Activated CD4-positive, alpha-beta T cell treated with anti-CD3 and anti-CD28 coated beads, Interleukin-2, amount 10 ng/mL, durations not matched to agents 7 days and 5 days (primary cell): ENCODE measurements at places on chromosomes 2 and 18. TPM values are rescaled to one million over a fixed set of nuclear protein-coding genes. Genes with fewer than 3 reads are reported as not detected.

Gene PIKFYVE
- 32.7 TPM for total RNA-seq

Gene RNF25
- total RNA-seq: 29.8 TPM

Gene L3MBTL4
- 0.27 TPM for total RNA-seq

Gene PROC
- not detected for total RNA-seq

Gene CYTIP
- total RNA-seq: 279 TPM

Gene FOXI3
- not detected for total RNA-seq

Gene ST8SIA5
- not detected for total RNA-seq

Gene CFC1
- not detected for total RNA-seq

Gene CNOT11
- total RNA-seq: 65.1 TPM

Gene HOXD13
- total RNA-seq: not detected

Gene CPO
- not detected for total RNA-seq

- H3K4me1 ChIP-seq: no peaks in the 10 kb centered on the region
- H3K4me3 ChIP-seq: no peak overlapping the region
- no peaks in the 10 kb centered on the region for H3K36me3 ChIP-seq
- no peaks in the 10 kb centered on the region for H3K27me3 ChIP-seq
- DNase-seq: no peak
Measured at GRCh38 chr2:77034445-77034844, 487.7 kb downstream of the LRRTM4 start.

DNA sequence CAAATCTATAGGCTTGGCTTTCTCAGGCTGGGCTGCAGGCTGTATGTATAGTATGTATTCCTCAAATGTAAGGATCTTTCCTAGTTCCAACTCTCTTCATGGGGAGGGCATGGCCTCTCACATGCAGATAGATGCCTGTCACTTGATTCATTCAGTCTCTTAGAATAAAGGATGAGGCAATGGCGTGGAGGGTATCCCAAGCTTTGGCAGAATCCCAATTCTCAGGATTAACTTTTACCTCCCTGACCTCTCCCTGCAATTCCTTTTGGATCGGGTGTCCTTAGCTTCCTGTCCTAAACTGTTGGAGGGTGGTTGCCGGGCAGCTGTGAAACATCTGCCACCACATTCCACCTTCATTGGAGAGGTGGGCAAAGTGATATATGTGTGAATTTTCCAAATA is 80.3 kb downstream of the INSIG2 start:
- no peaks in the 10 kb centered on the region for H3K4me1 ChIP-seq
- no peaks in the 10 kb centered on the region for H3K36me3 ChIP-seq

GRCh38 chr18:8686611-8687010 is 18.7 kb upstream of the MTCL1 start:
- no peak for DNase-seq
- H3K27me3 ChIP-seq: peaks cover 1% of the 10 kb centered on the region
- H3K4me1 ChIP-seq: no peaks in the 10 kb centered on the region
- no peaks in the 10 kb centered on the region for H3K36me3 ChIP-seq
- no peak overlapping the region for H3K4me3 ChIP-seq
- no peak overlapping the region for H3K27ac ChIP-seq

DNA sequence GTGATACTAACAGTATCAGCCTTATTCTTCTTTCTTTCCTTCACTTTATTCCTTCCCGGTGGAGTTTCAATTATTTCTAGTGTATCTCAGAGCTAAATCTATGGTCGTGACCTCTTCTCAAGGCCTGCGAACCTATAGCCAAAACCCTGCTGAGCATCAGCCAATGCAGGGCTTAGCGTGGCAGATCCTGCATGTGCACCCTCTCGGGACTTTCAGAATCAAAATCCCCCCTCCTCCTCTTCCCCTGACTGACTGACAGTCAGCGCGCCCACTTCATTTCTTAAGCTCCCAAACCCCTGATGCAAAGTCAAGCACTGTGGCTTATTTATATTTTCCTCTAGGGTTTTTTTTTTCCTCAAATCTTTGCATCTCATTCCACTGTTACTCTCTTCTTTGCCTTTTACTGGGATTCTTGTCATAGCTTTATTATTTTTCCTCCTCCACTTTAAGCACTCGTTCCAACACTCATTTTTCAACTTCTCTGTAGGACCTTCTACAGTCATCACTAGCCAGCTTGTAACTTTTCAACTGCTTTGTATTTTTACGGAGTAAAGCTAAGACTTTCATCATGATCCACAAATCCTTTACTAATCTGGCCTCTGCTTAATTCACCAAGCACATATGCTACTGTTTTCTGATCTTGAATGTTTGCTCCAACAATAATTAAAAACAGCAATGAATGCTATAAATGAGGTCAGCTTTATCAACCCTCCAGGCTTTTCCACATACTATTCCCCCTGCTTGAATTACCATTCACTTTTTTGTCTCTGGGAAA is 896.5 kb upstream of the PIK3C3 start:
- no peak overlapping the region for H3K27ac ChIP-seq
- no peaks in the 10 kb centered on the region for H3K27me3 ChIP-seq
- DNase-seq: no peak
- H3K4me1 ChIP-seq: no peaks in the 10 kb centered on the region
- H3K36me3 ChIP-seq: no peaks in the 10 kb centered on the region
- H3K4me3 ChIP-seq: no peak overlapping the region

DNA sequence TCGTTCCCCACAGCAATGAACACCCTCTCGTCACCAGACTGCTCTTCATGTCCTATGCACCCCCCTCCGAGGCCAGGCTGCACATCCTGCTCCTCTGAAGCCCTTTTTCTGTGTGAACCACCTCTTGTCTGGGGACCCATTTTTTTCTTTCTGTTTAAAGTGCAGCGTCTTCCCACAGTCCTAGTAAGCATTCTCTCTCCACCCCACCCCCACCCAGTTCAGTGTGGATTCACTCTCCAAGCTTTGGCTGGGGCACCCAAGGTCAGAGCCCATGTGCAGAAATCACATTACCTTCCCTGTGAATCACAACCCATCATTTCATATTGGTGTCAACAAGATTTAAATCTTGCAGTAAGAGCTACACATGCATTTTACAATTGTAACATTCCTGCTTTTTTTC is 26.4 kb upstream of the PKDCC start:
- DNase-seq: no peak
- H3K4me3 ChIP-seq: no peak overlapping the region
- H3K4me1 ChIP-seq: no peaks in the 10 kb centered on the region
- H3K36me3 ChIP-seq: no peaks in the 10 kb centered on the region
- no peak overlapping the region for H3K27ac ChIP-seq

DNA sequence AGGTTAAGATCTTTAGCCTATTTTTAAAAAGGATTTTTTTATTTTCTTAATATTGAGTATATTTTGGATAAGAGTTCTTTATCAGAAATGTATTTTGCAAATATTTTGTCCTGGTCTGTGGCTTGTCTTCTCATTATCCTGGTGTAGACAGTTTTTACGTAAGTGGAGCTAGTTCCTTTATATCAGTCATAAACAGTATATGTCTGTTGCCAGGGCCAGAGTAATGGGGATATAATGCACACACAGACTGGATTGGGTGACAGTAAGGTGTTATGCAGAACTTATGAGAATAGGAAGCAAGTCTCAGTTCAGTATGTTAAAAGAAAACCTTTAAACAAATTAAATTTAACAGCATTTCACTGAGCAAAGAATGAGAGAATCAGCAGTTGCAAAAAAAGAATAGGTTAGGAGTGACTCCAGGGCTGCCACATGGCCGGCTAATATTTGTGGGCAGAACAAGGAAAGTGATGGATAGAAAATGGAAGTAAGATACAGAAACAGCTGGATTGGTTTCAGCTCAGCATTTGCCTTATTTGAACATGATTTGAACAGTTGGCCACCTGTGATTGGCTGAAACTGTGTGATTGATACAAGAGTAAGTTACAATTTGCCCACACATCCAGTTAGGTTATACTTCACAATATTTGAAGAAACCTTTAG is 61.1 kb upstream of the ZNG1B start:
- peaks cover 7% of the 10 kb centered on the region for H3K4me1 ChIP-seq
- peaks cover 14% of the 10 kb centered on the region for H3K27me3 ChIP-seq
- DNase-seq: no peak

DNA sequence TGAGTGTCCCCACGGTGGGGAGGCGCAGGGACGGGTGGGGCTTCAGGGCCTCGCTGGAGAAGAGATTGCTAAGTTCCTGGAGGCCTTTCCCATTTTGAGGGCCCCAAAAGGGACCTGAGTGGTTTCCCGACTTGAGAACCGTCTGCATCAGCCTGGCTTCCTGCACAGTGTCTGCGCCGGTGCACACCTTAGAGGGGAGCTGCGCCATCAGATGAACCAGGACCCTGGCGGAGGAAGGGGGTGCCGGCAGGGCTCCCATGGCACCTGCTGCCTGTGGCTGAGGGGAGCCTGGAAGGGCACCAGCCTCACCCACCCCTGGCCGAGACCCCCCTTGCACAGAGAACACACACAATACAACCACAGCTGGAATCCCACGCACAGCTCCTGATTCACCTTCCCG is 465.1 kb upstream of the MYT1L start:
- no peak overlapping the region for H3K4me3 ChIP-seq
- DNase-seq: no peak
- no peaks in the 10 kb centered on the region for H3K36me3 ChIP-seq

DNA sequence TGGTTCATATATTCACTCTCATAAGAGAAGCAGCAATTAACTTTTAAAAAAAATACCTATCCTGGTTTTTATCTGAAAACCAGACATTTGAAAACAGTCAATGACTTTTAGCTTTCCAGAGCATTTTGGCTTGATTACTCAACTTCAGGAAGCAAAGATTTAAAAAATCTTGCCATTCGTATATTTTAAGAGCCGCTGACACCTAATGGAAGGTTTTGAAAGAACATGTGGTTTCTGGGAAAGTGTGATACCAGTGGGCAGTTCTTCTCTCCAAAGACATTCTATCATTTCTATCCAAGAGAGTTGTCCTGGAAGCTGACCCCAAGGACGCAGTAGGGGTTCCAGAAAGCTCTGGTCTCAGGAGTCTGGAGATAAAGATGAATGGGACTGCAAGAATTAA is 234.7 kb downstream of the TTC32 start:
- H3K36me3 ChIP-seq: no peaks in the 10 kb centered on the region
- no peaks in the 10 kb centered on the region for H3K4me1 ChIP-seq
- H3K4me3 ChIP-seq: no peak overlapping the region
- no peak for DNase-seq
- peaks cover 22% of the 10 kb centered on the region for H3K27me3 ChIP-seq

DNA sequence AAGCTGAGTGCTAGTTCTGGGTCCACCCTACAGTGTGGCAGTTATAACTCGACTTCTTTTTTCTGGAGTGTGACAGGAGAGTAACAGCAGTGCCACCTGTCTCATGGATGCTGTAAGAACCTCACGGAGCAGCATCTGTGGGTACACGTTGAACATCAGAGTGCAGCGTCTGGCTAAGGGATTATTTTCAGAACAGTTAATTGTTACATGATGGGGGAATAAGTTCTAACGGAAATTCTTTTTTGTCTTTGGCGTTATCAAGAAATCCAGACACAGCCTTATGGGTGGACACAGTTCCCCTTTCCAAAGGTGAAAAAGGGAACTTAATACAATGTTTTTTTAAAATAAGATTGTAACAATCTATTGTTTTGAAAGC is 28.3 kb upstream of the TOGARAM2 start:
- H3K4me3 ChIP-seq: no peak overlapping the region
- peaks cover 4% of the 10 kb centered on the region for H3K4me1 ChIP-seq
- H3K36me3 ChIP-seq: peaks cover 17% of the 10 kb centered on the region
- no peak for DNase-seq
- H3K27me3 ChIP-seq: no peaks in the 10 kb centered on the region

GRCh38 chr18:43714343-43715010 is 437.2 kb upstream of the SYT4 start:
- H3K4me1 ChIP-seq: no peaks in the 10 kb centered on the region
- no peaks in the 10 kb centered on the region for H3K27me3 ChIP-seq
- H3K4me3 ChIP-seq: no peak overlapping the region
- H3K36me3 ChIP-seq: no peaks in the 10 kb centered on the region
- no peak overlapping the region for H3K27ac ChIP-seq

GRCh38 chr18:73952296-73952946 is 195.2 kb downstream of the FBXO15 start:
- no peaks in the 10 kb centered on the region for H3K36me3 ChIP-seq
- H3K4me1 ChIP-seq: peaks cover 8% of the 10 kb centered on the region
- no peak overlapping the region for H3K27ac ChIP-seq
- no peak for DNase-seq
- H3K4me3 ChIP-seq: no peak overlapping the region

DNA sequence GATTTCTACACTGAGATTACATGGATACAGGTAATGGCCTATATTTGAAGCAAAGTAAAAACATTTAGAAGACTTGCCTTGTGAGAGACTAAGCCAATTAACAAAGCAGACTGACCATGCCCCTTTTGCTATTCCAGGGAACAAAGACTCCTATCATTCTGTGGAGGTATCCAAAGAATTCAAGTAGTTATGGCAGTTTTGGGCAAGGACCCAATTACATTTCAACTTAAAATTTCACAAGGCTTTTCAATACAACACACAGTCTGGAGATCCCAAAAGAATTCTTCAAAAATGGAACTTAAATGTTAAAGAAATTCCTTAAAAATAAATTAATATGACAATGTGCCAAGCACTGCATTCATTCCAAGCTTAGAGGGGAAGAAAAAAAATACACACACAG is 109.2 kb upstream of the CHRNA1 start:
- DNase-seq: no peak
- no peaks in the 10 kb centered on the region for H3K27me3 ChIP-seq
- H3K27ac ChIP-seq: no peak overlapping the region
- no peaks in the 10 kb centered on the region for H3K36me3 ChIP-seq
- no peaks in the 10 kb centered on the region for H3K4me1 ChIP-seq

- no peak overlapping the region for H3K27ac ChIP-seq
- no peak for DNase-seq
- peaks cover 2% of the 10 kb centered on the region for H3K36me3 ChIP-seq
Measured at GRCh38 chr2:191244350-191244749, 854 bp upstream of the MYO1B start.

- no peak for DNase-seq
- H3K27me3 ChIP-seq: no peaks in the 10 kb centered on the region
- H3K27ac ChIP-seq: no peak overlapping the region
- no peaks in the 10 kb centered on the region for H3K36me3 ChIP-seq
- H3K4me3 ChIP-seq: no peak overlapping the region
- no peaks in the 10 kb centered on the region for H3K4me1 ChIP-seq
Measured at GRCh38 chr2:223048519-223048918, 3.5 kb upstream of the KCNE4 start.

- DNase-seq: no peak
- no peaks in the 10 kb centered on the region for H3K27me3 ChIP-seq
- no peaks in the 10 kb centered on the region for H3K36me3 ChIP-seq
- no peak overlapping the region for H3K4me3 ChIP-seq
- H3K4me1 ChIP-seq: no peaks in the 10 kb centered on the region
Measured at GRCh38 chr2:223486751-223487150, 115.4 kb downstream of the SCG2 start.
